ENCODE measurements at places on chromosomes 5 and 9.
A peak's percentile ranks its signal among the peaks of the same experiment; 100 is the strongest.

GRCh38 chr5:14956423-14957046 lies 85.0 kb upstream of the ANKH start:
- no peak for DNase-seq

- no peak for DNase-seq
Measured at GRCh38 chr5:82386576-82386975, 108.4 kb upstream of the RPS23 start.

DNA sequence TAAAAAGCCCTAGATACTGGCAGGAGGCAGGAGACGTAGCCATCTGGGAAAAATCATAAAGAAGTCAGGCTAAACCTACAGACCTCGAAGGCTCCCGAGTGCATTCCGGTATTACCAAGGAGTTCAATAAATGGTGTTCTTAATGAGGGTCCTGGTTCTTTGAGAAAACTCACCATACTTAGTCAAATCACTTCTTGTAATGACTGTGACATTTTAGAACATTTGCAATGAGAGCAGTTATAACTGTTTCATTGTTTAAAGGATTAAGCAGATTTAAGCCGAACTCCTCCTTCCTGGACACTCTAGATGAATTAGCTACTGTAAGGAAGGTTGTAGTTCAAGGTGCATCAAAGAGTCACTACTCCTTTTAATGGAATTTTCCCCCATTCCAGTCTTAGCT lies 67.8 kb downstream of the EFNA5 start:
- no peak for DNase-seq

- DNase-seq: no peak
Measured at GRCh38 chr5:96660971-96661854, 963 bp upstream of the CAST start.

GRCh38 chr9:88534456-88535225 lies at the start of gene NXNL2:
Gene NXNL2, plus strand, starts transcription at chr9:88535178. Its CDS starts 257 bp downstream, at chr9:88535435.
- DNase-seq: peak; percentile 94

GRCh38 chr9:101480386-101480785 lies 44.8 kb upstream of the ALDOB start:
- DNase-seq: no peak

- no peak for DNase-seq
Measured at GRCh38 chr9:99305820-99306811, 84.0 kb downstream of the SEC61B start.

- no peak for DNase-seq
Measured at GRCh38 chr5:1089621-1090040, 22.2 kb downstream of the SLC12A7 start.
